ENCODE measurements at places on chromosomes 4 and X.

DNA sequence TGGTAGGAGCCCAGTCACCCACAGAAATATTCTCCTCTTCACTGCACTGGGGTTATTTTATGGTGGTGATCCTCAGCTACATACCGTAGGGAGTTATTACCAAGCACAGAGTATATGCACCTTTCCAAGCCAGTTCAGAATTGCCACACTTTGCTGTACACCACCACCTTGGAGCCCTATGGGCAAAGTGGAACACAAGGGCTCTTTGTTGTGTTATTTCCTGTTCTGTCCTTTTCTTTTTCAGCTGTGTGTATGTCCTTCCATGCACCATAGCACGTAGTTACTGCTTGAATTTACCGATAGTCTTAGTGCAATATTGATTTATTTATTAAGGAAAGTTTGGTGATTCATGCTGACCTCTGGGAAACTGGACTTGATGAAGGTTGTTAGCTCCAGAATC lies 8.3 kb downstream of the RNF128 start:
- no peak for DNase-seq

- no peak for DNase-seq
Observed at GRCh38 chr4:100294356-100294755, 104.1 kb upstream of the DDIT4L start.

GRCh38 chr4:41425650-41426049 lies 112.3 kb upstream of the LIMCH1 start:
- DNase-seq: no peak

- DNase-seq: no peak
Observed at GRCh38 chrX:5702890-5703289, 525.8 kb downstream of the NLGN4X start.

GRCh38 chr4:88448889-88449288 lies 8.0 kb upstream of the HERC5 start:
- DNase-seq: no peak

DNA sequence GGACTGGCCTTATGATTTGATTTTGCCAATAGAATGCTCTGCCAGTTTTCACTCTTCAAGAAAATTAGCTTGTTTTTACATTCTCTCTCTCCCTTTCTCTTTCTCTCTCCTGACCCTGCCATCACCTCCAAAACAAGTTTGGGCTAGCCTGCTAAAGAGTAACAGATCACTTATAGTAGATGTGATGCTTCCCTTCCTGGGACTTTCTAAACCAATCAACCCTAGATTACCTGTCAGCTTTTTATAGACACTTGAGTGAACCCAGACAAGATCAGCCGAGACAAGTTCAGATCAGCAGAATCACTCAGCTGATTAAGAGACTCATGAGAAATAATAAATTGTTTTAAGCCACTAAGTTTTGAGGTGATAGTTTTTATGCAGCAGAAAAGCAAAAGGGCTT lies 521.2 kb downstream of the ANKRD50 start:
- DNase-seq: no peak

- DNase-seq: no peak
Observed at GRCh38 chr4:123986268-123986798, 589.7 kb downstream of the SPRY1 start.

DNA sequence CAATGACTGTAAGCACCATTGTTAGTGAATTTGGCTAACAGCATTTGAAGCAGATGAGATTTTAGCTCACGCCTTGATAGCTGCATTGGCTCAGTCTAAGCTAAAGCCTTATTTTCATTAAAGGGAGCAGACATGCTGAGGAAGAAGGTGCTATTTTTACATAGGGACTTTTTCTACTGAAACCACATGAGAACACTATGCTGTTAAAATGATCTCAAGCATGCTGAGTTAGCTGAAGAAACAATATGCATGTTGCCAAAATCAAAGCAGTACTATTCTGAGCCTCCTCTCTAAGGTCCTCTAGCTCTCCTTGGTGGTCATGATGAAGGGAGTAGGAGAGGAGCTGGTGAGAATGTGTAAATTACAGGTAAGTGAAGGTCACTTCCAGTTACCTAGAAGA lies 134.4 kb upstream of the JADE1 start:
- DNase-seq: no peak

GRCh38 chrX:6225288-6225910 lies 3.3 kb downstream of the NLGN4X start:
- DNase-seq: no peak

- peak; percentile 69 for DNase-seq
Observed at GRCh38 chr4:82372517-82373485, 990 bp downstream of the HNRNPD start.

GRCh38 chr4:3461515-3462291 lies 1.4 kb upstream of the DOK7 start:
- DNase-seq: no peak

DNA sequence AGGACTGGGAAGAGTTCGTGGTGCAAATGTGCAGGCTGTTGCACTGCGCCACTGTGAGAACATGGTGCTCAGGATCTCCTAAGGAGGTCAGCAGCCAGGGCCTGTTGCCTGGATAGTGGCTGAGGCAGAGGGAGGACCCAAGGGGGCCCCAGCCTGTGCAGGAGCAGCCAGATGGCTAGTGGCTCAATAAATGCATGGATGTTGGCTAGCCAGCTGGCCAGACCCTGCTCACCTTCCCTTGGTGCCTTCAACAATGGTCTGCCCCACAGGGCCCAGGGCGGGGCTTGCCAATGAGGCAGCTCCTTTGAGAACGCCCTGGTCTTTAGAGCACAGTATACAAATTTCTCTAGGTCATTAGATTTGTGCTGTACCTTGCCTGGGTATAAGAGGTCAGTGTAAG lies 67.4 kb downstream of the TNIP2 start:
- DNase-seq: no peak

- DNase-seq: no peak
Observed at GRCh38 chr4:4559596-4559995, 17.7 kb upstream of the STX18 start.

- no peak for DNase-seq
Observed at GRCh38 chr4:80261989-80262600, 4.4 kb upstream of the FGF5 start.

DNA sequence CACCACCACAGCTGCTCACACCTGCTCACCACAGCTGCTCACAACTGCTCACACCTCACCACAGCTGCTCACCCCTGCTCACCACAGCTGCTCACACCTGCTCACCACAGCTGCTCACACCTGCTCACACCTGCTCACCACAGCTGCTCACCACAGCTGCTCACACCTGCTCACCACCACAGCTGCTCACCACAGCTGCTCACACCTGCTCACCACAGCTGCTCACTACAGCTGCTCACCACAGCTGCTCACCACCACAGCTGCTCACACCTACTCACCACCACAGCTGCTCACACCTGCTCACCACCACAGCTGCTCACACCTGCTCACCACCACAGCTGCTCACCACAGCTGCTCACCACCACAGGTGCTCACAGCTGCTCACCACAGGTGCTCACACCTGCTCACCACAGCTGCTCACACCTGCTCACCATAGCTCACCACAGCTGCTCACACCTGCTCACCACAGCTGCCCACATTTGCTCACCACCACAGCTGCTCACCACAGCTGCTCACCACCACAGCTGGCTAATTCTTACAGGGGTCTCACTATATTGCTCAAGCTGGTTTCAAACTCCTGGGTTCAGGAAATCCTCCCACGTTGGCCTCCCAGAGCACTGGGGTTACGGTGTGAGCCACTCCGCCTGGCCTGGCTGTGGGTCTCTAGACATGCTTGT lies 30.4 kb upstream of the CPLX1 start:
- DNase-seq: no peak

DNA sequence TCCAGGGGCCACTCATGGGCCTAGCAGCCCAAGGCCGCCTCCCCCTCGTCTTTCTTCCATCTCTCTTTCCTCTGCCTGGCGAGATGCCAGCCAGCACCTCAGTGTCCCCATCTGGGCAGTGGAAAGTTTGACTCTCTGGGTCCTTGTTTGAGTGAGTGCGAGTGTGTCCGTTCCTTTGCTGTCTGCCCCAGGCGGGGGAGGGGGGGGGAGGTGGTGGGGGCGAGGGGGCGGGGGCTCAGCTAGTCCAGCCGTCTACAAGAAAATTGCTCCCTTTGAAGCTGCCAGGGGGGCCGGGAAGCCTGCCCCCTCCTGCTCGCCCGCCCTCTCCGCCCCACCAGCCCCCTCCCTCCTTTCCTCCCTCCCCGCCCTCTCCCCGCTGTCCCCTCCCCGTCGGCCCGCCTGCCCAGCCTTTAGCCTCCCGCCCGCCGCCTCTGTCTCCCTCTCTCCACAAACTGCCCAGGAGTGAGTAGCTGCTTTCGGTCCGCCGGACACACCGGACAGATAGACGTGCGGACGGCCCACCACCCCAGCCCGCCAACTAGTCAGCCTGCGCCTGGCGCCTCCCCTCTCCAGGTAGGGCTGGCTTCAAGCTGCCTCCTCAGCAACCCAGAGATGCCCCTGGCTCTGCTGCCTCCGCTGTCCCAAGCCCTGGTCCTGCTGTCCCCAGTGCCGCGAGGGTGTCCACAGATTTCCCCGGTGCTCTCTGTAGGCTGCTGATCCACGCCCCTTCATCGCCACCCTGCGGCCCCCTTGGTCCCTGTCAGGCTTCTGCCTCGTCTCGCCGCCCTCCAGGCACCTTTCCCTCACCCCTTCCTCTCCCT lies at the start of gene BGN:
Gene BGN, plus strand, starts transcription at position 440 of the 821 bp plus-strand sequence. CDS start 9,652 bp downstream, outside the sequence.
- no peak for DNase-seq

GRCh38 chr4:95061220-95061619 lies 303.5 kb downstream of the BMPR1B start:
- no peak for DNase-seq

DNA sequence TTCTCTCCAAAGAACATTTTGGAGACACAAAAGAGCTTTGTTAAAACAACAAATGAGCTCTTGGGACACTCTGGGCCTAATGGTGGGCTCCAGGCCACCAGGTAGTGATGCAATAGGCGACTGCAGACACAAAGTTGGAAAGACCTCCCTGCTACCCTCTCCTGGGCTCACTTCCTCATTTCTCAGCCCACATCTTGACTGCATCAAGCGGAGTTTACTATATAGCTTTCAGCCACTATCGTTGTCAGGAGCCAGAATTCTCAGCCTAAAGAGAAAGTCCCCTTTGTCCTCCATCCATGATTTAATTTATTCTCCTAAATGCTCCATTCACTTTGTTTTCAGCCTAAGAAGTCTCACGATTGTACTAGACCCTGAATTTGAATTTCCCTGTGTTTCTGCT lies 114.9 kb downstream of the EFHC2 start:
- DNase-seq: no peak

GRCh38 chrX:46796574-46797191 lies 37.8 kb upstream of the SLC9A7 start:
- peak; percentile 61 for DNase-seq

- no peak for DNase-seq
Observed at GRCh38 chrX:74536832-74537371, 77.5 kb downstream of the RLIM start.

GRCh38 chr4:88418411-88418810 lies 38.5 kb upstream of the HERC5 start:
- DNase-seq: no peak

GRCh38 chr4:1738410-1738809 lies 17.1 kb downstream of the TACC3 start:
- DNase-seq: no peak

GRCh38 chr4:41613386-41613785 lies 75.4 kb downstream of the LIMCH1 start:
- DNase-seq: no peak

GRCh38 chr4:159163521-159163920 lies 60.6 kb downstream of the RAPGEF2 start:
- DNase-seq: no peak

DNA sequence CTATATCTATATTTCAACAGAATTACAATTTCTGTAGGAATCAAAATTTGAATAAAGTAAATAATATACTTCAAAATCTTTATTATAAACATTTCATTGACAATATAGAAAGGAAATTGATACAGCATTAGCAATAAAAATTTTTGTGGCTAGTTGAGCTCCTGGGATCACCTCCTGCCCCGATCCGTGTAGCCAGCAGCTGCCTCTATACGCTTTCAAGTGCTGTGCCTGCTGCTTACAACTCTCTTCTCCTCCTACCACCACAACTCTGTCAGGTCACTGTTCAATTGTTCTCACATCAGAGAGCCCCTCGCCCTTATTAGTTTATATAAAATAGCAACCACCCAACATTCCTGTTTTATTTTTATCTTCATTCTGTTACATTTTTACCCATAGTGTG lies 27.6 kb downstream of the INPP4B start:
- no peak for DNase-seq

DNA sequence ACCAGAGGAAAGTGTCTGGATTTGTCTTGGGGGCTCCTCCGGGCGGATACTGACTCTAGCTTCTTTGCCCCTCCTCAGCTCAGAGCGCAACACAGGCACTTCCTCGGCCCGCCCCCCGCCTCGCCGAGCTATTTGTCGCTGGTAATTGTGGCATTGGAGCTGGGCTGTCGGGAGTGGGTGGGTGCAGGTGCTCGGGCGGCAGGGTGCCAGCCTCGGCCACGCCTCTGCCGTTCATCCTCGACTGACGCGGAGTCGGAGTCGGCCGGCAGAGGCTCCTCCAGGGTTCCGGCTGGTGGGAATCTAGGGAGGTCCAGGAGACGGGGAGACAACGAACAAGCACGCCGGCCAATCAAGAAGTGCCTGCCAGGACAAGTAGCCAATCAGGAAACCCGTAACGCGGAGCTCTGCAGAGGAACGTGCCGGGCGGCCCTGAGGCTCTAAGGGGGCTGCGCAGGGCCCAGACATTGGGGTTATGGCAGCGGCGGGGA lies 3.9 kb upstream of the SYN1 start:
- DNase-seq: no peak

DNA sequence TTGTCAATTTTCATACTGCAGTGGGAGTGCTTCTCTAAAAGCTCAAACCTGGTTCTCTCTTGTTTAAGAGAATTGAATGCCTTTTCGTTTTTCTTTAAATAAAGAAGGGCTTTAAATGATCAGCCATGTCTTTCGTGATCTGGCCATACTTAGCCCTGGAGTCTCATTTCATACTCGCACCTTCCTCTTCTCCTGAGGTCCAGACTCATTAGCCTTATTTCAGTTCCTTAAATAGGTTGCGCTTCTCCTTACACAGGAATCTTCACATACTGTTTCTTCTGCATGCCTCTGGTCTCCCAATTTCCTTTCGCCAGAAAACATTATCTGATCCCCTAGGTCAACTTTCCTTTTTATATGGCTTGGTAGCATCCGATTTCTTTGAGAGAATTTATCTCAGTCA lies 565.6 kb upstream of the TENM3 start:
- no peak for DNase-seq

GRCh38 chr4:182928061-182928460 lies 10.9 kb upstream of the DCTD start:
- no peak for DNase-seq

DNA sequence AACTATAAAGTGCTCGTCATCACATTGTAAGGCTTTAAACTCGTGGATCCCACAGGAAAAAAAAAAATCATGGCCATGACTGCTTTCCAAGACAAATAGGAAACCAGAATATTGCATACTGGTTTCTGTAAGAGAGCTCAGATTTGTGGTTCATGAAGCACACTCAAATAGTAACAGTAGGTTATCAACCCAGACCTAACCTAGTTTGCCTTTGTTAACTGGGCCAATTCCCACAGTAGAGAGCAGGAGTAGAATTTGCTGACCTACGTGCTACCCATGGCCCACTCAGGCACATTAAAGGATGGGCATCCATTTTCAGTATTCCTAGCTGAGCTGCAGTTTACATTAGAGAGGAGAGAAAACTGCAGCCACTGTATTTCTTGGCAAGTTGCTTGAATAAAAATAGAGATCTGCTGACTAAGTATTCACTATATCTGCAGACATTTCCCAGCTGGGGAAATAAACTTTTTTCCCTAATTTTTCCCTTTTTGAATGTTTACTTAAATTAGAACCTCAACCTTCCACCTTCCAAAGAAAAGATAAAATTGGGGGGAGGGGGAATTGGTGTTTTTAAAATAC lies 218.5 kb downstream of the SPANXN3 start:
- no peak for DNase-seq
